GM12891 (cell line): ENCODE measurements at places on chromosomes 7 and 10.
A peak's percentile ranks its signal among the peaks of the same experiment; 100 is the strongest.

GRCh38 chr7:68760556-68760955 lies 837.7 kb upstream of the AUTS2 start:
- no peak for DNase-seq

DNA sequence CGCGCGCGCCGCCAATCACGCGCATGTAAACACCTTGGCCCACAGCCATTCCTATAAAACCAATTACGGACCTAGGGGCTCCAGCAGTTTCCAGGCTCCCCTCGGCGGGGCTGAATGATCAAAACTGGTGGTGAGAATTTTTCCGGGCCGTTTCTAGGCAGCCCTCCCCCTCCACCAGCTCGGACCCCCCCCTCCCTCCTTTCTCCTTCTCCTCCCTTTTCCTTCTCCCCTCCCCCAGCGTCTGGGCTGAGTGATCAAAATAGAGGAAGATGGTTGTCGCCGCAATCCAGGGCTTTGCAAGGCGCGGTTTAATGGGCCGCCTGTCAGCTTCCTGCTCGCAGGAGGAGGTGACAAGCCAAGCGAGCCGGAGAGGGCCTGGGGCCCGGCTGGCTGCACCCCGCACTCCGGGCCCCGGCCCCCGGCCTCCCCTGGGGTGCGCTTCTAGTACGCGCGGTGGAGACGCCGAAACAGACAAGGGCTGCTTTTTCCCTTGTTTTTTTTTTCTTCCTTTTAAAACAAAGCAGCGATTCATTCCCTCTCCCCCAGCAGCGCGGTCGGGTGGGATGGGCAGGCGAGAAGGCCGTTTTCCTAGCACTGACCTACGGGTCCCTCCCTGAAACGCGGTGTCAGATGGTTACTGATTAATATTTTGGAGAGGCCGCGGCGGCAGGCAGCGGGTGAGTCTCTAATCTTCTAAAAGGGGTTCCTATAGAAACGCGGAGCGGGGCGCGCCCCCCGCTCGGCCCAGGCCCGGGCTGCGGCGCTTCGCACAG lies 528 bp upstream of the TNRC18 start:
- no peak for DNase-seq

- DNase-seq, result no peak
Measured at GRCh38 chr10:125933693-125934092, 37.3 kb downstream of the FANK1 start.

DNA sequence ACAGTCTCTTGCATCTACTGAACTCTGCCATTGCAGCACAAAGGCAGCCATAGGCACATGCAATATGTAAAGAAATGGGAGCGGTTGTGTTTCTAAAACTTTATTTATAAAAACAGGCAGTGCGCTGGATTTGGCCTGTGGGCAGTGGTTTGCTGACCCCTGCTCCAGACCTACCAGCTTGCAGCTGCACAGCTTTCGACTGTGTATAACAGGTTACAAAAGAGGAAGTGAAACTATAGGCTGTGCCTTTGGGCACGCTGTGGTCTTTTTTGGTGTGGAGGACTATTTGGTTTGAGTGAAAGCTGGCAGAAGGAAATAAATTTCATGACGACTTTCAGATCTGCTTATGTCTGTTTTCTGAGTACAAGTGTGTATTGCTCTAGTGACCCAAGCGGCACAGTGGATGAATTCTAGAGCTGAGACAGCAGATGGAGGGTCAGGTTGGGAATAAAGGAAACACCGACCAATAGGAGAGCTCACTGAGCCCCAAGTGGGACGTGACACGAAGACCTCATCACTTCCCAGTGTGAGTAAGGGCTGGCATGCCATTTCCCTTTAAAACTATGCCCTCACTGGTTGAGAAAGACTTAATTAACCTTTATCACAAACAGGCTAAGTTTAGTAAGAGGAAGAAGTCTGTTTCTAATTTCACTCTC lies 152.7 kb downstream of the ANK3 start:
- peak; percentile 11 for DNase-seq

GRCh38 chr10:81863771-81864170 lies 11.2 kb upstream of the NRG3 start:
- DNase-seq, result no peak

GRCh38 chr7:32943252-32944030 lies 13.8 kb upstream of the FKBP9 start:
- DNase-seq, result no peak

GRCh38 chr7:78018641-78019446 lies 220.3 kb downstream of the PHTF2 start:
- no peak for DNase-seq

DNA sequence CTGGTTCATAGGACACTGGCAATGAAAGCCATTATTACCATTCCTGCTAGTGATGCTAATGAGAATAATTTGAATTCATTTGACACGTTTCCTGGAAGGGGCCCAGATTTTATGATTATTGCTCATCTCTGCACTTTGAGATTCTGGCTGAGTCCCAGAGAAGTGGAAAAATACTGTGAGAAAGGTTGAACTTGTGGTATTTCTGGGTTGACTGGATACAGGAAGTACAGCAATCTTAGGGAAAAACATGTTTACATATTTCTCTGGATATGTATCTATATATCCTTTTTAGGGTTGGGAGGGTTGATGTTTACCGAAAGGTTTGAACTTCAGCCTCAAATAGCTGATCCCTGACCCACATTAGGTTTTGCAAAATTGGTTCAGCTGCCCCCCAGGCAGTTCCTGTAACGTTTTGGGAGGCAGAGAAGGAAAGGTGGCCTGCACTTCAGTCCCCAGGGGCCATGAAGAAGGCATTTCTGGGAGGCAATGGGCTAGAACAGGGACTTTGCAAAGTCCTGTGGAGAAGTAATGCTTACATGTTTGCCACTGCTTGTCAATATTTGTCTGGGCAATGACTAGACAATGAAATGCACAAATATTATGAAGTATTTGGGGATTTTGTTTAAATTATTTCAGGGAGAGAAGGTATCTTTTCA lies 253.7 kb upstream of the PITRM1 start:
- DNase-seq, result no peak

DNA sequence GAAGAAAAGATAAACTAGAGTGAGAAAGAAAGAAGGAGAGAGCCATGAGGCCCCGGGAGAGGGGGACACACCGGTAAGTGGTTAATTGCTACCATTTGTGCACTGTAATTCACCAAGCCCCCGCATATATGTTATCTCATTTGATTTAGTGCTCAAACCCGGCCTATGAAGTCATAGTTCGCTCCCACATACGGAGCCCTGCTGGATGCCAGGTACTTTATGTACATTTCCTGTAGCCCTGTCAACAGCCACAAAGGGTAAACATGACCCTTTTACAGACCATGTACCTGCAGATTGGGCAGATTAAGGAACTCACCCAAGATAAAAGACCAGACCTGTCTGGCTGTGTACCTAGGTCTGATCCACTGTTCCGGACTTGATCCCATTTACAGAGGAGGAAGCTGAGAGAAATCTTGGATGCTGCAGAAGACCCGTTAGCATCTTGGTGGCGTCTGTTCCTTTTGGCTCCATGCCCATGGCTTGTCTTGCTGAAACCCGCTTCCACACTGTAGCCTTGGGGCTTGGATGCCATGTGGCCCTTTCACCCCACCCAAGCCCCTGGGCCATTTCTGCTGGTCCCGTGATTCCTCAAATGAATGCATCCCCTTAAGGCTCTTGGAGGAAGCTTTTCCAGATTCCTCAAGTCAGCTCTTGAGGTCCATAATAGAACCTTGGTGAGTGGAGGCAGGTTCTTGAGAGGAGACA lies 32.3 kb downstream of the FAM241B start:
- no peak for DNase-seq
